ENCODE measurements at places on chromosomes 7 and 10.
A peak's percentile ranks its signal among the peaks of the same experiment; 100 is the strongest.

DNA sequence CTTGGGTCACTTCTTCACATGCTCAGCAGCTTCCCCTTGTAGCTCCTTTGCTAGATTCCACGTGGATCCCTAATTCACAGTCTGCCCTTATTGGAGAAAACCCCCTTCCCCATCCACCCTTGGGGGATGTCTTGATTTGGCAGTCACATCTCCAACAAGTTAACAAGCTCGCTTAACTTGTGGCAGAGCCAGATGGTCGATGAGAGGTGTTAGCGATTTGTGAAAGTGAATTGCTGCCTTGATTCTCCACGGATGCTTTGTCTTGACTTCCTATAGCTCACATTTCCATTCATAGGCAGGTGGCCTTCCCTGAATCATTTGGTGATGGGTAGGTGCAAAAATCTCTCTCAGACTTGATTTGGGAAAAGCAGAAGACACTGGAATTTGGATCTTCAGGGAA lies 387.9 kb downstream of the TCERG1L start:
- DNase-seq, result no peak

GRCh38 chr10:2989292-2989947 lies 77.9 kb upstream of the PFKP start:
- DNase-seq, result no peak

GRCh38 chr10:72328045-72328828 lies 26.5 kb downstream of the DNAJB12 start:
- DNase-seq, result peak; percentile 55

DNA sequence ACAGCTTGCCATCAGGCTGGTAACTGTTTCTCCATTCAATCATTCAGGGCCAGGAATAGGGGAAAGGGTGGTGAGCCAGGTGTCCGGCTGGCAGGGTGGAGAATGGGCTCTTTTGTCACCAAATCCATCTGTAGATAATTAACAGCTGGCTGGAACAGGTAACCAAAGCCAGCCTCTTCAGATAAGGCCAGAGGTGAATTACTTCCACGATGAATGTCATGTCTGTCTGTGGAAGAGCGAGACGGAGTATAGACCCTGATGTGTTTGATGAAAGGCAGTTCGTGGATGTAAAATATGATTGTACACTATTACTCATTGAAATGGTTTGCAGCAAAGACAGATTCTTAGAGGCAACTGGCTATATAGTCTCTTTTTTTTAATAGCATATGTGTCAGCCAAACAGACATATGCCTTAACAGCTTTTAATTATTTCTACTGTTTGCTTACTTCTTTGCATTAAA lies 149.8 kb downstream of the KLF6 start:
- no peak for DNase-seq

DNA sequence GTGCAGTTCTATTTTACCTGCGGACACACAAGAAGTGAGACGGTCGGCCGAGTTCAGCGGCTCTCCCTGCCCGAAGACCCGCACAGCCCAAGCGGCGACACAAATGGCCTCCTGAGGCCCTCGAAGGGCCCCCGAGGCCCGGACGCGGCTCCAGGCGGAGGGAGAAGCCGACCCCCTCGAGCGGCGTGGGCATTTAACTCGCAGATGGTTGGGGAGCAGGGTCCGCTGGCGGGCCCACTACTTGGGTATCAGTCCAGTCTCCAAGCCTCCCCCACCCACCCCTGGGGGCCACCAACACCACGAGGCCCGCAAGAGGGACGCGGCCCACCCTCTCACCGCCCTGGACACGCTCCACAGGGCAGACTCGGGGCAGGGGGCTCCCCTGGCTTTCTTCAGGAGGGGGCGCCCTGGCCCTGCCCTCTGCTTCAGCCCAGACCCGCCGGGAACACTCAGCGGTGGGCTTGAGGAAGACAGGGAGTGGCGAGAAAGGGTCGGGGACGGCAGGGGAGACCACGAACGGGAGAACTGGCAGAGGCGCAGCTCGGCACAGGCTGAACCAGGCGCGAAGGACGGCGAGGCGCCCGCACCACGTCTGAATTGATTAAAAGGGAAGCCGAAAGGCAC lies 1.7 kb downstream of the IGF2BP3 start:
- DNase-seq, result no peak

DNA sequence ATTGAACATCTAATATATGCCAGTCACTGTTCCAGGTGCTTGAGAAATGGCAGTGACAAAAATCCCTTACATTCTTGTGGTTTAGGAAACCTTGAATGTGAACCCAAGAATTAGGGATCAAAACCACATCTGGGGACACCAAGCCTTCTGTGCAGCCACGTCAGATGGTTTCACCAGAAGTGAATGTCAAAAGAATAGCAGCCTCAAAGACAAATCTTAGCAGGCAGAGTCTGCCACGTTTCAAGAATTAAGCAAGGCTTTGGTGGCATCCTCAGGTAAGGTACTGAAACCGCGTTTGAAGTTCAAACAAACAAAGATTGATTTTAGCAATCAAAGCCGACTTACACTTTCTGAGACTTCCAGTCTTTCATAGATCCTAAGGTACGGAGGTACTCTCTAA lies 225.5 kb upstream of the GNAI1 start:
- no peak for DNase-seq

DNA sequence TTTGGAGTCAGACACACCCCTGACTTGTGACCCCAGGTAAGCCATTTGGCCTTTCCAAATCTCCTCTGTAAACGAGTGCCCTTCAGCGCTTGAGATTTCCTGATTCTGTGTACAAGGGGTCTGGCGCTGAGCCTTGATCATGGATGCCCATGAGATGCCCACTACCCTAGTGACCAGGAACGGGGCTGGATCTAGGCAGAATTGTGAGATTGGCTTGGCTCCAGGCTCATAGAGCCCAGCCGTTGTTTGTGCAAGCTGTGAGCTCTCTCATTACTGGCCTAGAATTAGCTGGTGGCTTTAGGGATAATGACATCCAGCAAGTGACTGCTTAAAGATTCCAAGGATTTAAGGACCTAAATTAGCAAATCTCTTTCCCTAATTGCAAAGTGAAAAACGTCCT lies 84.9 kb downstream of the CAMK1D start:
- DNase-seq, result no peak

GRCh38 chr7:156519070-156519469 lies 121.5 kb upstream of the RNF32 start:
- DNase-seq, result no peak

- peak; percentile 53 for DNase-seq
Observed at GRCh38 chr10:99560277-99561126, 27.8 kb downstream of the NKX2-3 start.
